ENCODE measurements at places on chromosomes 1 and 21.

DNA sequence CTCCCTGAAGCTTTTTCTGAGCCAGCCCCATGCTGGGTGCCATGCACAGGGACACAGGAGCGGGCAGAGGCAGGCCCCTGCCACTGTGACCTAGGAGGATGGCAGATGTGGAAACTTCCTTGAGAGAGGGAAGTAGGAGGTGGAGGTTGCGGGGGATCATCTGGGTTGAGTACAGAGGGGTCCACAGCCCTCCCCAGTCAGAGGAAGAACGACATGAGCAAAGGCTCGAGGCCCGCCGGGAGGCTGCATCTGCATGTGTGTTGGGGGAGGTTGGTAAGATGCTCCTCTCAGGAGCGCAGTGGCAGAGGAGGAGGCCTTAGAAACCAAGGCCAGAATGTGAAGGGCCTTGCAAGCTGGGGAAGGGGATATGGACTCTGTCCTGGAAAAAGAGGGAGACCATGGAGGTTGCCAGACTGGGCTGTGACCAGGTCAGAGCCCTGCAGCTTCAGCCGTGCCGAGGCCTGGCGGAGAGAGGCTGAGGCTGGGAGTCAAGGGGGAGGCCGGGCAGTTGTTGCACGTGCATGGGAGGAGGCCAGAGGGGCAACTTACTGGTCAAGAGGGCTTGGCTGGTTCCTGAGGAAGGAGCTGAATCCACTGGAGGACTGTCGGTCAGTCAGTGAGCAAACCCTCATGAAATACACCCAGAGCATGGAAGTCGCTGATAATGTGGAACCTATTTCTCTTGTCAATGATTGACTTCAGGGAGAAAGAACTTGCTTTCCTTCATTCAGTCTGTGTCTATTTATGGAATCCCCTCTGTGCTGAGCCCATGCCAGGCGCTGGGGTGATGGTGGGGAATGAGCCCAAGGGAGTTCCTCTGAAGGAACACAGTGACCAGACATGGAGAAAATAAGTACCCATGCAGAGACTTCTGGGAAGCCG lies 31.7 kb downstream of the A3GALT2 start:
- no peak for DNase-seq

- DNase-seq: no peak
Measured at GRCh38 chr1:237179503-237179902, 137.5 kb downstream of the RYR2 start.

DNA sequence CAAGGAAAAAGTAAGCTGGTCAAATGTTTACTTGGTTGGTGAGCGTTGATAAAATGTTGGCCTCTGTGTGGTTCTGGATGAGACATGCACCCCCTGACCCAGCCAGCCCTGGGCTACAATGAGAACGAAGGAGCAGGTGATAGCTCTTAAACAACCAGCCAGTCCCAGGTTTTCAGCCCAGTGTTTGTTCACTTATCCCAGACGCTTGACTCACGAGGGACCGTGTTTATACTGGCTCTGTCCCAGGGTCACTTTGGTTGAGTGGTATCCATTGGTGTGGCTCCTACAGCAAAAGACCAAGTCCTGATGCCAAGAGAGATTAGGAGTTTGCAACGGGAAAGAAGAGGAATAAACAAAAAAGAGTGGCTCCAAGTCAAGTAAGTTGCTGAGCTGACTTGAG lies 86.9 kb downstream of the KCNJ15 start:
- no peak for DNase-seq

GRCh38 chr21:37437376-37438080 lies 71.0 kb downstream of the DYRK1A start:
- DNase-seq: no peak

DNA sequence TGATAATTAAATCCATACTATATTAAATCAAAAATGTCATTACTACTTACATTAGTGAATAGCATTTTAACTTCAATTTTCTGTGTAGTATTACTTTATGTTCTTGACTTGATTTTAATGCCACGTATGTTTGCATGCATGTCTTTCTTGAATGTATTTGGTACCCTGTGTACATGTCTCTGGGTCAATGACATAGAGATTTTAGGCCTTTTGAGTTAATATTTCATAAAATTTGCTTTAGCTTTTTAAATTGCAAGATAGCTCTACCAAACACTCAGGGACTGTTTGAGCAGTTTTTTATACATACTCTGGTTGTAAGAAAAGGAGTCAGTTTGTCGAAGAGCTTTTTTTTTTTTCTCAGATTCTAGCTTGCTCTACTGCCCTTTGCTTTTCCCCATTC lies 1.5 kb downstream of the MLLT11 start:
- DNase-seq: no peak

DNA sequence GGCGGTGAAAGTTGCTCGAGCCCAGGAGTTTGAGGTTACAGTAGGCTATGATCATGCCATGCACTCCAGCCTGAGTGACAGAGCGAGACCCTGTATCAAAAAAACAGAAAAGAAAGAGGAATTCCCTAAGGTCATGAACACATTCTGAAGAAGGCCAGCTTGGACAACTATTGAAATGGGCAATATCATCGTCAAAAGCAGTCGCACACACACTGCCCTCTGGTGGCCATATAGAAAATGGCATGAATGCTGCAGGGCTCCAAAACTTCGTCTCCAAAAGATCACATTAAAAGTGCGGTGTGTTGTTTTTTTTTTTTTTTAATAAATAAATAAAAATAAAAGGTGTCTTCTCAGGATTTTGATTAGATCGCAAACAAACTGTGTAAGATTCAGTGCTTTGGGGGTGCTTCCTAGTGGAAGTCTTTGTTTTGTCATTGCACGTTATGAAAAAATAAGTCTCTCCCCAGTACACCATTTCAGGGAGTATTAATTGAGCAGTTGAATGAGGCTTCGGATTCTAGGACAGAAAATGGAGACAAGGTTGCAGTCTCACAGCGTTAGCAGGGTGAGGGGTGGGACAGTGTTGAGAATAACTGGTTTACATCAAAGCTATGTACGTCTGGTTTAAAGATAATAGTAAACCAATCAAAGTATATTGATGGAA lies 87.5 kb upstream of the FMN2 start:
- DNase-seq: no peak
